ENCODE measurements at places on chromosomes 11 and 22.

- DNase-seq = no peak
These were observed 5.9 kb upstream of the SYCE3 start for GRCh38 chr22:50568626-50569025.

DNA sequence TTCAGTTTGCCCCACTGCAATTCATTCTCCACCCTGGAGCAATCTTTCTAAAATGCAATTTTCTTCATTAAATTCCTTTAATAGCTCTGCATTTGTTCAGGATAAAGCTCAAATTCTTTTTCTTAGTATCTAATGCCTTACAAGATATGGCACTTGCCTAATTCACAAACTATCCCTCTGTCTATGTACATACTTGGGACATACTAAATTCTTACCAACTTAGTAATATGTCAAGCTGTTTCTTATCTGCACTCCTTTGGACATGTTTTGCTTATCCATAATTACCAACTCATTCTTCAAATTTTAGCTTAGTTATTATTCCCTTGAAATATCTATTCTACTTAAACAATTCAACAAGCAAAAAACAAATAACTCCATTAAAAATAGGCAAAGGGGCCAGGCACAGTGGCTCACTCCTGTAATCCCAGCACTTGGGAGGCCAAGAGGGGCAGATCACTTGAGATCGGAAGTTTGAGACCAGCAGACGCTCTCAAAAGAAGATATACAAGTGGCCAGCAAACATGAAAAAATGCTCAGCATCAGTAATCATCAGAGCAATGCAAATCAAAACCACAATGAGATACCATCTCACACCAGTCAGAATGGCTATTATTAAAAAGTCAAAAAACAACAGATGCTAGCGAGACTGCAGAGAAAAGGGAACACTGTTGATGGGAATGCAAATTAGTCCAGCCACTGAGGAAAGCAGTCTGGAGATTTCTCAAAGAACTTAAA lies 96.9 kb downstream of the FAM76B start:
- no peak for DNase-seq

DNA sequence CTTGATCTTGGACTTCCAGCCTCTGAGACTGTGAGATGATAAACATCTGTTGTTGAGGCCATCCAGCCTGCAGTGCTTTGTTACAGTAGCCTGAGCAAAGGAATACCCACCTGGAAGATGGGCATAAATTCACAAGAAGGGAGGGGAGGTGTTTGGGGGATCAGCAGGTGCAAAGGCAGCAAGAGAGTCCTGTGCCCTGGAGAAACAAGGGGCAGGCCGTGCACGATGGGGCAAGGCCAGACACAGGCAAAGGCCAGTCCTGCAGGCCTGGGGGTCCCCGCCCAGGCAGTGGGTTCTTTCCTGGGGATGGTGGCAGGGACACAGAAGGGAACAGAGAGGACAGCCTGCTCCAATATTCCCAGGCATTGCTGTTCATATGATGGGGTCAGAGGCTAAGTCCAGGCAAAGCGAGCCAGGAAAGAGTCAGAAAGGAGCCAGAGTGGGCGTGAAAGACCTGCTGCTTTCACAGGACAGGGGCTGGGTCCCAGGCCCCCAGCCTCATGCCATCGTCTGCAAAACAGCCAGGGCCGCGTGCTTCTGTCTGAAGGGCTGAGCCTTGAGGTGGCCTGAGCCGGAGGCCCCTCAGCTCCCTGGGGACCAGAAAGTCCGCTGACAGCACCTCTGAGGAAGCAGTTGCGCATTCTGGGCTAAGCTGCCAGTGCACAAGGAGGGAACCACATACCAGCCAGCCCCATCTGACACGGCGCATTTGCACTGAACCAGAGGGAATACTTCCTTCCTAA lies 48.8 kb downstream of the MYEOV start:
- no peak for DNase-seq

GRCh38 chr22:24103301-24103700 lies 78.0 kb upstream of the SUSD2 start:
- no peak for DNase-seq

- no peak for DNase-seq
These were observed 618.0 kb downstream of the BRD1 start for GRCh38 chr22:49209452-49210195.

GRCh38 chr22:46356496-46357480 lies 21.3 kb downstream of the TRMU start:
- no peak for DNase-seq

- DNase-seq = no peak
These were observed 710.3 kb downstream of the KCNA4 start for GRCh38 chr11:29306527-29306926.

GRCh38 chr11:12542186-12542935 lies 131.9 kb upstream of the TEAD1 start:
- DNase-seq = no peak

DNA sequence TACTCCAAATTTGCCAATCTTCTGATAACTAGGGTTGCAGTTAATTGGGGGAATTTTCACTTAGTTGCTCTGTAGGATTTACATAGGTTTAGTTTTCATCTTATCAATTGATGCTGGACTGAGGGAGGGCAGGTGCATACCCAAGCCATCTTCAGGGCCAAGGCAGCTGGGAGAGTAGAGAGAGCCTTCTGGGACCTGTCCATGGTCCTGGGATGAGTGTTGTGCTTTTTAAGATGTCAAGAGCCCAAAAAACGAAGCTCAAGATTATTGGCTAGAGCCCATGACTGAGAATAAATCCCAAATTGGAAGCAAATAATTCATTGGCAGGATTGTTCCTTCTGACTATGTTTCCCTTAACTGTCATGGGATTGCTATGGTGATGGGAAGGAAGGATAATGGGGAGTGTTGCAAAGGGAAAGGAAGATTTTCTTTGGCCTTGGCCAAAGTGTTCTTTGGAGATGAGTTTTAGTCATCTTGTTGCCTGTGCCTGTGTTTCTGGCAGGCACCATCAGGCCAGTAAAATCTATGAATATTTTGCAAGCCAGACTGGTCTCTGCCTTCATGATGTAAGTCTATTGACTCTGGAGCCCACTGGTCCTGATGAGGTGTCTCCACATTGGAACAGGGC lies 4.5 kb downstream of the SLC22A6 start:
- no peak for DNase-seq

GRCh38 chr11:16795146-16795545 lies 56.7 kb downstream of the C11orf58 start:
- no peak for DNase-seq

GRCh38 chr22:43946384-43946667 lies 8.9 kb upstream of the SAMM50 start:
- DNase-seq = no peak

DNA sequence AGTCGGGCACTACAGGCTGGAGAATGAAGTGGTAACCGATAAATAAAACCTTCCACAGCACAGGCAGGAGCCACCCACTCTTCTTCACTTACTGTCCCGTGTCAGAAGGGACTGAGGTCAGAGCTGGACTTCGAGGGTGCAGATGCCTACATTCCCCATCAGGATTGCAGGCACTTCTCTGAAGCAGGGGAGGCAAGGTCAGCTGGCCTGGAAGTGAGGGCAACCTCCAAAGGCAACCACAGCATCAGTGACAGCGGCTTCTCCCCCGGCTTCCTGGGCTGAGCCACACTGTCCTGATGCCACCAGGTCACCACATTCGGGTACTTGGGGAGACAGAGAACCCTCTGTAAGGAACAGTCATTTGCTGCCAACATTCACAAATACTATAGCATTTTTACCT lies 22.7 kb downstream of the TCIRG1 start:
- no peak for DNase-seq

DNA sequence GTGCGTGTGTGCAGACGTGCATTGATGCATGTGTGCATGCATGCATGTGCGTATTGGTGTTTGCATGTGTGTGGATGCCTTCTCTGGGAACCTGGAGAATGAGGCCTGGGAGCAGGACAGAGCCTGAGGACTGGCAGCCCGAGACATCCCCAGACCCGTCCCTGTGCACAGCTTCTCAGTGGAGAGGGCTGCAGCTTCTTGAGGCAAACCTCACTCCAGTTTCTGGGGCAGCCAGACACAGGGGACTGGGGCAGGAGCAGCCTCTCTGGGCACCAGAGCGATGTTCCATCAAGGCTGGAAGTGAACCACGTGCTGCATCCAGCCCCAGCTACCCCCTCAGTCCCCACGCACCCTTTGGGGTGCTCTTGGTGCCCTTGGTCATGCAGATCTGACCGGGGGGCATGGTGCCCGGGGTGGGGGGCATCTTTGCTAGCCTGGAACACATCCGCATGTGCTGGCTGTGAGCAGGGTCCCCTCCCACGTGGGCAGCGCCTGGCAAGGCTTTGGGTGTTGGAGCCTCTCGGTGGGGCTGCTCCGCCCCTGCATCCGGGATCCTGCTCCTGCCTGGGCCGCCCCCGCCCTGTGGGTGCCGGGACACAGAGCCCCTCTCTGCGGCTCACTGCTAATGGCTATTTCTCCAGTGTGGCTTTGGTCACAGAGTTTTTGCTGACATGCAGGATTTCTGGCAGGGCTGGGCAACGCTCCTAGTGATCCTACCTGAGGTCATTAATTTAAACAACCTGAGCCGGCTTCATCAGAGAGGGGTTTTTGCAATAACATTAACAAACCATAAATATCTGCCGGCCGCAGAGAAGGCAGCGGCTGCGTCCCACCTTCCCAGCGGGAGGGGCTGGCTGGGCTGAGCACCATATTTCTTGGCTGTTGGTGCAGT lies 434.7 kb downstream of the TBC1D22A start:
- no peak for DNase-seq

DNA sequence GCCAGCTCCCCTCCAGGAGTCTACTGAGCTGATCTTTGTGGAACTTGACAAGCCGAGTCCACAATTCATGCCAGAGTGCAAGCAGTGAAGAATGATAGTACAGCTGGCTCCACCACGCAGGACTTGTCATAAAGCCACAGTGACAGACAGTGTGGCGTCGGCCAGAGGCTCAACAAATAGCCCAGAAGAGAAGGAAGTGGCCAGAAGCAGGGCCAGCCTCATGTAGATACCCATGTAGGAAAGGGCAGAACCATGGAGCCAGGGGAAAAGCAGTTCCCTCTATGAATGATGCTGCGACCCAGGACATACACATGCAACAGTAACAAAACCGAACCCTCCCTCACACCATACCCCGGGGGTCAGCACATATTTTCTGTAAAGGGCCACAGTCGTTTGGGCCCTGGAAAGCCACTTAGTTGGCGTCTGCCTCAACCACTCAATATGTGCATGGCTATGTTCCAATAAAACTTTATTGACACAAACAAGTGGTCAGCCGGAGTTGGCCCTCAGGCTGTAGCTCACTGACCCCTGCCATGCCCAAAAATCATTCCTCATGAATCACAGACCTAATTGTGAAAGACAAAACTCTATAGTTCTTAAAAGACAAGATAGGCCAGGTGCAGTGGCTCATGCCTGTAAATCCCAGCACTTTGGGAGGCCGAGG lies 161.4 kb downstream of the BRD1 start:
- no peak for DNase-seq

DNA sequence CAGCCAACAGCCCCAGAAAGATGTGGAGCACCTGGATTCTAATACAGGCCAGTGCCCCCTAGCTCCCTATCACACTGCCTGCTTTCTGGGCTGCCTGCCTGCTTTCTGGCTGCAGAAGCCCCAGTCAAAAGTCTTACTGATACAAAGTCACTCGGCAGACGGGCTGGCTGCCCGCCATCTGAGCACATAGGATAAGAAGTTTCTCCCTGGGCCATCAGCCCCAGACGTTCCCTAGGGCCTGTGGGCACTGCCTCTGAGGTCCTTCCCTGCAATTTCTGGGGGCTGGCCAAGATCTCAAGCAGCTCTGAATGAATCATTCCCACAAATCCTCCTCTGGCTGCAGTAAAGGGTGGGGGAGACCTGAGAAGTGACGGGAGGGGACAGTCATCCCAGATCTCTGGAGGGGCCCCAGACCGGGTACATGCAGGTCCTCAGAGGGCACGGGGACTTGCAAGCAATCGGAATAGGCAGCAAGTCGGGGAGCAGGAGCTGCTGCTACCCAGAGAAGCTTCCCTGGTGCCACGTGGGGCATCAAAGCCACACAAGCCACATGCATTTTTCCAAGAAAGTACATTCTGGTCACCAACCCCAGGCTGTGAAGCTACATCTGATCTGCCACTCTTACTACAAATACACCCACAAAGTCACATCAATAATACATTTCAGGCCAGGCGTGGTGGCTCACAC lies 4.7 kb downstream of the TPST2 start:
- DNase-seq = no peak

DNA sequence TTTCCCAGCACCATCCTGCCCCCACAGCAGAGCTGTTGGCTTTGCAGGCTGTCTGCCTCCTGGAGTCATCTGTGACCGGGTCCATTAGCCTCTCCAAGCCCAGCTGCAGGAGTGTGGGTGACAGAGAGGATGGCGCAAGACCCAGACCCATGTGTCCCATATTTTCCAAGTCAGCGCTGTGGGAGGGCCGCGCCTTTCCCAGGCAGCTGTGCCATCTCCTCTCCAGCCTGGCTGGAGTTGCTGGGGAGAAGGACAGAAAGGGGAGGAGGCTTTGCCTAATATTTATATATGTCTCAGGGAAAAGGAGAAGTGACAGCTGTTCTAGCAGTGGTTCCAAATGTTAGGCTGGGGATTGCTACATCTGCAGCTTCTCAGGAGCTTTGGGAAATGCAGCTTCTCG lies 15.7 kb downstream of the DTX4 start:
- DNase-seq = no peak

GRCh38 chr11:135027461-135027860 lies 615.4 kb upstream of the B3GAT1 start:
- DNase-seq = no peak

GRCh38 chr22:26883393-26883792 lies 226.0 kb downstream of the MIAT start:
- DNase-seq = no peak

DNA sequence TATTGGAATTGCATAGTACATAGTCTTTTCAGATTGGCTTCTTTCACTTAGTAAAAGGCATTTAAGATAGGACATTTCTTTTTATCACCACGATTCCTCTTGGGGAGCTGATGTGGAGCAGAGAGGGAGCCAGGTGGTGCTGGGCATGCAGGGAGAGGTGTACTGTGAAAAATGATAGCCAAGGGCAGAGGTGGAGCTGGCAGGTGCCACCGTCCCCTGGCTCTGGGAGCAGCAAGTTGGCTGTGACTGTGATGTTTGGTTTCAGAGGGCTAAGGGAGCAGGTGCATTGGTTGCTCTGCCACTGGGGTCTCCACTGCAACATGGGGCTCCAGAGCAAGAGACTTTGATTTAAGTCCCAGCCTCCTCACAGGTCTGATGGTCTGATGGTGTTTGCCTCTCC lies 16.5 kb downstream of the SGSM1 start:
- DNase-seq = no peak

- DNase-seq = no peak
These were observed 5.3 kb upstream of the TBX1 start for GRCh38 chr22:19755145-19755710.

- DNase-seq = no peak
These were observed 5.5 kb downstream of the MFNG start for GRCh38 chr22:37480387-37481346.

- peak; percentile 48 for DNase-seq
These were observed 533 bp downstream of the ELF5 start for GRCh38 chr11:34512840-34513681.

DNA sequence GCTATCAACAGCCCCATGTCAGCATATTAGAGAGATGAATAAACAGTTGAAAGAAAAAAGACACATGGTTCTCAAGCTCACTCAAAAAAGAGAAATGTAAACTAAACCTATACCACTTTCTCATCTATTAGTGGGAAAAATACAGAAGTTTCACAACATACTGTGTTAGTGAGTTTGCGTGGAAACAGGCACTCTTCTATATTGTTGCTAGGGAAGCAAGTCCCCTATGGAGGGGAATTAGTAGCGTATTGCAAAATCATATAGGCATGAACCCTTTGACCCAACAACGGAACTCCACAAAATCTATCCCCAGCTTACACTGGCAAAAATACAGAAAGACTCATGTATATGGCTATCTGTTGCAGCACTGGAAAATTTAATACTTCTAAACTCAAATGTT lies 14.2 kb upstream of the RFPL2 start:
- DNase-seq = no peak

- DNase-seq = no peak
These were observed 1.0 kb downstream of the MN1 start for GRCh38 chr22:27800250-27801201.

Measured in stimulated activated CD4-positive, alpha-beta T cell treated with anti-CD3 and anti-CD28 coated beads, Interleukin-4, amount 100 ng/mL, for 4 hours (primary cell).